ENCODE measurements at places on chromosomes 7 and 10.

DNA sequence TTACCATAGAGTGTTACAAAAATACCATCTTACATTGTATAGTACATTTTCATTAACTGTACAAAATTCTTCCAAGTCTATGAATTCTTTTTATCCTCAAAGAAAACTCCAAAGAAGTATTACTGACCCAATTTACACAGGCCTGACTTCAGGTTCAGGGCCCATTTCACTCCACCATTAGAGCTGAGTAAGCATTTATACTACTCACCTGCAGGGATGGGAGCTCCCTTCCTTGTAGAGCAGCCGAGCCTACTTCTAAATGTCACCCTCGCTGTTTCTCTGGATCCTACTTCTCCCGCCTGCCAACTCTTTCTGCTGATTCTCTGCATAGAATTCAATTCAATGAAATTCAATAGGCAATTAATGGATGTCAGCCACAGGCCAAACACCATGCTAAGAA is 56.0 kb downstream of the CCDC71L start:
- no peak for DNase-seq

DNA sequence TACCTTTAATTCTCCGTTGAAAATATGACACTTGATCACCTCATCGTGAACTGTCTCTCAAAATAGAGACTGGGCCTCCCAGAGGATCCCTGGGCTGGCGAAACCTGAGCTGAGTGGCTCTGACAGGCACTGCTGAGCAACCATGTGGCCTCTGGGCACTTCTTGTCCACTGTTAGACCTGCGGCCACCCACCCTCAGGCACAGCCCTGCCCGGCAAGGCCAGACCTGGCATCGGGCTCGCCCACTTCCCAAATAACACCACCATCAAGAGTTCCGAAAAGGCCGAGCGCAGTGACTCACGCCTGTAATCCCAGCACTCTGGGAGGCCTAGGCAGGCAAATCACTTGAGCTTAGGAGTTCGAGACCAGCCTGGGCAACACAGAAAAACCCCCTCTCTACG is 82.5 kb downstream of the COBL start:
- DNase-seq: no peak

- peak; percentile 49 for DNase-seq
Measured at GRCh38 chr10:62924344-62924748, 108.2 kb upstream of the EGR2 start.

GRCh38 chr10:101959346-101959916 is 96.5 kb downstream of the ARMH3 start:
- DNase-seq: no peak

GRCh38 chr7:128347647-128348097 is 4.0 kb upstream of the RBM28 start:
- peak; percentile 18 for DNase-seq

DNA sequence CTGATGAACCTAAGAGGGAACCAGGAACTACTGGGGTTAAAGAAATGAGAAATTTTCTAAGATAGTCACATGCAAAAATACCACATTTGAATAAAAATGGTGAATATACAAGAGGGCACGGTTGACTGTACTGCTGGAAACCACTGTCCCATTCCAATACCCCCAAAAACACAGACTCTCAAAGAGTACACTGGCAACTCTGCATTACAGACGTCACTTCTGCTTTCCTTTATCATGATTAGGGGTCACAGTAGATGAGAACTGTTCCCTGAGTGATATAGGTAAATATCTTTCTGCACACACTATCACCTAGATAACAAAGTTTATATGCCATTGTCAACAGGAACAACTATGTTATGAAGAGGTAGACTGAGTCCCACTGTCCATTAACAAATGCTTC is 69.5 kb downstream of the RAPGEF5 start:
- DNase-seq: no peak

- DNase-seq: no peak
Measured at GRCh38 chr10:132192991-132193665, 6.4 kb downstream of the DPYSL4 start.

DNA sequence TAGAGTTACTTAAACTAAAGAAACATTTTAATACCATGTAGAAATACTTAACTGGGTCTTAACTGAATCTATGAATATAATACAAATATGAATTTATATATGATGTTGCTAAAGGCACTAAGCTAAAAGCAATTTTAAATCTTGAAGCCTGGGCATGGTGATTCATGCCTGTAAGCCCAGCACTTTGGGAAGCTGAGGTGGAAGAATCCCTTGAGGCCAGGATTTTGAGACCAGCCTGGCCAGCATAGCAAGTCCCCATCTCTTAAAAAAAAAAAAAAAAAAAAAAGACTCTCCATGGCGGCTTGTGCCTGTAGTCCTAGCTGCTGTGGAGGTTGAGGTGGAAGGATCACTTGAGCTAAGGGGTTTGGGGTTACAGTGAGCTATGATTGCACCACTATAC is 95.3 kb downstream of the CCSER2 start:
- no peak for DNase-seq

DNA sequence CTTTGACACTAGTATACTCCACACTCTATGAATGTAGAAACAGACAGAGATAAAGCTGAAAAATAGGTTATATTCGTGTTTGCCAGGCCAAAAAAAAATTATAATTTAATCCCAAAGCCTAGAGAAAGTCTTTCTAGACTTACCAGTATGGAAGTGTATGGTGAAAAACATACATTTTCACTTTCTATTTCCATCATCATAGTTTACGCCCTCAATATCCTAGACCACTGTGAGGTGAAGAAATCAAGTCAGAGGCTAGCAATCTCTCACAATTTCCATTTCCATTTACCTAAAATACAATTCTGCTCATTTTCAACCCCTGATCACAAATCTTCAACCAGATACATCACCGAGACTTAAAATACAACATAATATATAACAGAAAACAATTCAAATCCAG is 16.2 kb downstream of the GPR22 start:
- no peak for DNase-seq

GRCh38 chr10:20993389-20993788 is 96.3 kb upstream of the NEBL start:
- DNase-seq: no peak

DNA sequence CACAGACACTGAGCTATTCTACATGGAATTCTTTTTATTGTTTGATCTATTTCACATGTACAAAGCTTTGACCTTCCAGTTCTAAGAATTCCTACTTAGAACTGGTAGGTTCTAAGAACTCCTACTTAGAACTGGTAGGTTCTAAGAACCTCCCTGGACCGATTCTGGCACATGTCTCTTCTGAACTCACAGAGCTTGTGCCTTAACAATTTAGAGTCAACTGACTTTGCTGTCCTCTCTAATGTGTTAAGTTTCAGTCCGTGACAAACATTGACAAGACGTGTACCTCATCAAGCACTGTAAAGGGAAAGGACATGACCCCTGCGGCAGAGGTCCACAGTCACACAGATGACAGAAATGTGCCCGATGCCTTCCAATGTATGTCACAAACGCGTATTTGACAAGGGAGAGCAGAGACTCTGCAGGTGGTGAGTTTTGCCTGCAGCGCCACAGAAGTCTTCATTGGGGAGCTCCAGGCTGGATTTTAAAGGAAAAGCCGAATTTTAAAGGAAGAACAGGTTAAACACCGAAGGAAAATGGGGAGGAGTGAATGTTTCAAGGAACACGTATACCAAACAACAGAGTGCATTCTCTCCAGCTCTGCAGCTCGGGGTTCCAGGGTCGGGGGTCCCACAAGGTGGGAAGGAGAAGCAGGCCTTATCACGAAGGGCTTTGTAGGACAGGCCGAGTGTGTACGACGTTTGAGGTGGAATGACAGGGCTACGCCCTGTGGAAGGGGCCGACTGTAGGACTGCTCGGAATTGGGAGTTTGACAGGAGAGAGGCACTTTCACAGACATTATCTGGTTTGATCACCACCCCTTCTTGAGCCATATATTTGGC is 161.1 kb upstream of the KLF14 start:
- DNase-seq: no peak

- no peak for DNase-seq
Measured at GRCh38 chr7:2811476-2812113, 32.5 kb downstream of the GNA12 start.

DNA sequence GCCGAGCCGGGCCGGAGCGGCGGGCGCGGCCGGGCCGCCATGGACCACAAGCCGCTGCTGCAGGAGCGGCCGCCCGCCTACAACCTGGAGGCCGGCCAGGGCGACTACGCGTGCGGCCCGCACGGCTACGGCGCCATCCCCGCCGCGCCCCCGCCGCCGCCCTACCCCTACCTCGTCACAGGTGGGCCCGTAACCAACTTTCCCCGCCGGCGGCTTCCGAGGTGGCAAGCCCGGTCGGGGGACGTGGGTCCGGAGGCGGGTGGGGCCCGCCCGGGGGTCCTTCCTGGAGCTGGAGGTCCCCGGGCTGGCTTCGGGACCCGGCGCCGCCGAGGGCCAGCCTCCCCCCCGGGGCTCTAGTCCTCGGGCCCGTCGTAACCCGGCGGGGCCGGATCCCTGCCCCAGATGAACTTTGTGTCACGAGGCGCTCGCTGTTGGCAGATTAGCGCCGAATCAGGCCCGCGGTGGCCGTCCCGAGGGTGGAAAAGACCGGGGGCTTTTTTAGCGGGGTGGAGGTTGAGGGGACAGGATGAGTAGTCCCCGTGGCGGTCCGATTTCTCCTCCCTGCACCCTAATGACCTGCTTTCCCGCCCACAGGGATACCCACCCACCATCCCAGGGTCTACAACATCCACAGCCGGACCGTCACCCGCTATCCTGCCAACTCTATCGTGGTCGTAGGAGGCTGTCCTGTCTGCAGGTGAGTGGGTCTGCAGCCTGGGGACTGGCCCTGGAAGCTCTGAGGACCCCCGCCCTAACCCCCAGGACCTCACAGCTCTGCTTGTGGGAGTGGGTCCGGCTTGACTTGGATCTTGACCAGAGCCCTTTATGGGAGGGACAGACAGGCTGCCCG is 496 bp downstream of the BRI3 start:
- no peak for DNase-seq

GRCh38 chr7:109215341-109215740 is 645.7 kb downstream of the DNAJB9 start:
- DNase-seq: no peak

- DNase-seq: no peak
Measured at GRCh38 chr10:114525368-114525949, 121.2 kb upstream of the AFAP1L2 start.

DNA sequence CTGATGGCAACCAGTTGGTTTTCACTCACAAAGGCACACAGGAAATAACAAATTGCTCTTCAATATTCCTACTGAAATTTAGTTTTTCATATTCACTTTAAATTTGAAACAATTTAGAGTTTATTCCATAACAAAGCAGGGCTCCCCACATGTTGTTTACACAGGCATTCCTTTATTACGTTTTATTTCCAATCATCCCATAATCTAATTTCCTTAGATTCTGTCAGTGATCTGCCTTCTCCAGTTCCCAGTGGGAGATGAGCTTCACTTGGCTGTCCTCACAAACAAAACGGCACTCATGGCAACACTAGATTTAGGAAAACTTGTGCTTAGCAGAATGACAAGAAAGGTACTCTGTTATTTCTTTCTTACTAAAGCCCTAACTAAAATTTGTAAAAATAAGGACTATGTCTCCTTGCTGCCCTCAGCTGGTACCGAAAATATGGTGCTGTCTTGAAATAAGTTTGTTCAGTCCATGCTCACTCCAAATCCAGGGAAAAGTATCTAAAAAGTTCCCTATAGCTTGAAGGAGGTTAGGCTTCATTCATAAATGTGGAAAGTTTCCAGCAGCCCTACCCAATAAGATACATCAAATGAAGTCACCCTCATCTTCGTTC is 23.0 kb downstream of the PHYH start:
- DNase-seq: no peak

DNA sequence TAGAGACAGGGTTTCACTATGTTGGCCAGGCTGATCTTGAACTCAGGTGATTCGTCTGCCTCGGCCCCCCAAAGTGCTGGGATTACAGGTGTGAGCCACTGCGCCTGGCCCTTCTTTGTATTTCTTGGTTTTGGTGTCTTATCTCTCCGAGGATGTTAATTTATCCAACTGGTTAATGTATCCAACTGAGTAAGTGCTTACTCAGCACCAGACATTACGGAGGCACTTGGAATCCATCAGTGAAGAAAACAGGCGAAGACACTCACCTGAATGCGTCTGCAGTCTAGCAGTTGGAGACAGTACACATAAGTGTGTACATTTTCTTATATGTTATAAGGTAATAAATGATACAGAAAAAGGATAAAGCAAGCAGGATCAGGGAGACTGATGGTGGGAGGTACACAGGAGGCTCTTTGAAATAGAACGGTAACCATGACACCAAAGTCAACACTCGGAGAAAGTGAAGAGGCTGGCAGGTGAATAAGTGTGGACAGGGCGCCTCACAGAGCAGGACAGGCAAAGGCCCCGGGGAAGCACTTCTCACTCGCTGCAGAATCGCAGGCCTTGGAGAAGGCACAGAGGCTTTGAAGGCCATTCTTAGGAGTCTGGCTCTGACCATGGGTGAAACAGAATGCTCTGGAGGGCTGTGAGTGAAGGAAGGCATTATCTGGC is 73.1 kb downstream of the LANCL2 start:
- no peak for DNase-seq

DNA sequence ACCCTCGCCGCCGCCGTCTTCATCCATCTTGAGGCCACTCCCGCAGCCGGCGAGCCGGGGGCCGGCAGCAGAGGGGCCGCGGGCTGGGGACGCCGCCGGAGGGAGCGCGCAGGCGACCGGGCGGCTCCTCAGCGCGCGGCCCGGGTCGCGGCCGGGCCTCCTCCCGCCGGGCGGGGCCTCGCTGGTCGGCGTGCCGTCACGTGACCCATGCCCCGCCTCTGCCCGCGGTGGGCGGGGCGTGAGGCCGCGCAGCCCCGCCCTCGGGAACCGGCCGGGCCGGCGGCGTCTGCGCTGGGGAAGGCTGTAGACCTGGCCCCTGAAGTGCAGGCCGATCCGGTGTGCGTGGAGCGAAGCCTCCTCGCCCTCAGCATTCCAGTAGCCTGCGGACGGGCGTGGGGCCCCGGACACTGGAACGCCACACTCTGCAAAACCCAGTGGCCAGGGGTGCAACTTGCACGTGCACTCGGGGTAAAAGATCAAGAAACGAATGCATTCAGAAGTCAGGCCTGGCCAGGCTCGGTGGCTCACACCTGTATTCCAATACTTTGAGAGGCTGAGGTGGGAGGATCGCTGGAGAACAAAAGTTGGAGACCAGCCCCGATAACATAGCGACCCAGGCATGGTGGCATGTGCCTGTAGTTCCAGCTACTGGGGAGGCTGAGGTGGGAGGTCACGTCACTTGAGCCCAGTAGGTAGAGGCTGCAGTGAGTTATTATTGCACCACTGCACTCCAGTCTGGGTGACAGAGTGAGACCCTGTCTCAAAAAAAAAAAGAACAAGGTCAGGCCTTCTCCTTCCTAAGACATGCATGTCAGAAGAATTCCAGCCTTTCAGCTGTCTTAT is at the start of gene CYTH3:
Gene CYTH3, minus strand, starts transcription at position 144 of the 843 bp plus-strand sequence. Its CDS starts 117 bp downstream, at position 27.
- no peak for DNase-seq
